ENCODE measurements at places on chromosomes 1 and 21.

DNA sequence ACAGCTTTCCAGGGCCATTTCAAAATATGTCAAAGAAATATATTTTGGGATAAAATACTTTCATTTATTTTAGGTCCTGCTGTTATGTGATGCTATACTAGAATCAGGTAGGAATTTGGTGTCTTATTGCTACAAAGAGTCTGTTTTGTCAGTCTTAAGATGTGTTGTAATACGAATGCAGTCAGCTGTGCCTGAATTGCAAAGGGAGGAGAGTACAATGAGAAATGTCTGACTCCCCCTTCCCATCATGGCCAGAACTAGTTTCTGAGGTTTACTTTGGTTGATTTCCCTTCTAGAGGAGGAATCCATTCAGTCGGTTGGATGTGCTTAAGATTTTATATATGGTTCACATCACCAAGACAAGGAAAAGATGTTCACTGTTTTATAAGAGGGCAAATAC, 75.7 kb upstream of the TNFSF18 start:
- DNase-seq: no peak

DNA sequence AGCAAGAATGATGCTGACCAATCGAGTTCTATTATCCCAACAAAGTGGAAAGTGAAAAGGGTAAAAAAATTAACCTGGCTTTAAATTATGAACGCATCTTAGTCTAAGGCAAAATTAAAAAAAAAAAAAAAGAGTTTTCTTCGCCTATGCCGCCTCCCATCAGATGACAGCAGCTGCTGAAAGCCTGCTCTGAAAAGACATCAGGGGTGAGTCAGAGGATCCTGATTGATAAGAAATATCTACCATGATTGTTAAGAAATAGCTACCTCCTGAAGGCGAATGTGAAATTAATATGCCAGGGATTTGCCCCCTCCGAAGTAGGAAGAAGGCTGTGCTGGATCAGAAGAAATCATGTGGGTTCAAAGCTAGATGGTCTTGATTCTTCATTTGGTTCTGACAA, 216.8 kb upstream of the C1orf87 start:
- DNase-seq: no peak

DNA sequence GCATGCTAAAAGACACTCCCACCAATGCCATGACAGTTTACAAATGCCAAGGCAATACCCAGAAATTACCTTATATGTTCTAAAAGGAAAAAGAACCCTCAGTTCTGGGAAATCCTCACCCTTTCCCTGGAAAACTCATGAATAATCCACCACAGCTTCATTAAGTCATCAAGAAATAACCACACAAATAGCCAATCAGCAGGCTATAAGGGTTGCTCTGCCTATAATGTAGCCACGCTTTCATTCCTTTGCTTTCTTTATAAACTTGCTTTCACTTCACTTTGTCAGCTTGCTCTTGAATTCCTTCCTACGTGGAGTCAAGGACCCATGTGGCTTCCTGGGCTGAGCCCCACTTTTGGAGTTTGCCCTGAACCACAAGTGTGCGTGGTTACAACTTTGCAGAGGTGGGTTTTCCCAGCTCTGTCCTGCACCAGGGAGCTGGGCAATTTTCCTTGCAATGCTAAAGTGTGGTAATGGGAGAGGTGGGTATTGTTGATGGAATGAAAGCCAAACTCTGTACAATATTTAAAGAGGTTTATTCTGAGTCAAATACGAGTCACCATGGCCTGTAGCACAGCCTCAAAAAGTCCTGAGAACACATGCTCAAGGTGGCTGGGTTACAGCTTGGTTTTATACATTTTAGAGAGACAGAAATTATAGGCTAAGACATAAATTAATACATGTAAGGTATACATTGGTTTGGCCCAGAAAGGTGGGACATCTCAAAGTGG, 42.2 kb upstream of the COG2 start:
- no peak for DNase-seq

DNA sequence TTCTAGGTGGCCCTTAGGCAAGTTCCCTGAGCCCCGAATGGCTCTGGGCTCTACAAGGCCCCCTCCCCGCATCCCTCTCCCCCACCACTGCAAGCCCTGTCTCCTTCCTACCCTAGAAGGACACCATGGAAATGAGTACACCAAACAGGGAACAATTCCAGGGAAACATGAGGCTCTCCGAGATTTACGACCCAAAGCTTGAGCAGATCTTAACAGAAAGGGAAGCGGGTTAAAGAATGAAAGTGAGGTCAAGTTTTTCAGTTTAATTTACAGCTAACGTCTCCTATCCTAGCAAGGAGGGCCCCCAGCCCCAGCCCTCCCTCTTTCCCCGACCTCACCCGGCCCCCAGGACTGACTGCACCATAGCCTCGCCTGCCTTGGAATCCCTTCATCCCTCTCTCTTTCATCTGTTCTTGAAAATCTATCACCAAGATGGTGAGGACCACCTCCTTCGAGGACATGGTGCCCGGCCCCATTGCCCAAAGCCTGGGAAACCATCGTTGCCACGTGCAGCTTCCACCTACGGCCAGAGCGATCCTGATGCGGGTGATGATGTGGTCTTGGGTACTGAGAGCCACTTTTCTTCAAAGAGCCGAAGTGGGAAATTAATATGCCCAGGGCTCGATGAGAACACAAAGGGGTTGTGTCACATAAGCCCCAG, 30.5 kb downstream of the SIM2 start:
- no peak for DNase-seq

DNA sequence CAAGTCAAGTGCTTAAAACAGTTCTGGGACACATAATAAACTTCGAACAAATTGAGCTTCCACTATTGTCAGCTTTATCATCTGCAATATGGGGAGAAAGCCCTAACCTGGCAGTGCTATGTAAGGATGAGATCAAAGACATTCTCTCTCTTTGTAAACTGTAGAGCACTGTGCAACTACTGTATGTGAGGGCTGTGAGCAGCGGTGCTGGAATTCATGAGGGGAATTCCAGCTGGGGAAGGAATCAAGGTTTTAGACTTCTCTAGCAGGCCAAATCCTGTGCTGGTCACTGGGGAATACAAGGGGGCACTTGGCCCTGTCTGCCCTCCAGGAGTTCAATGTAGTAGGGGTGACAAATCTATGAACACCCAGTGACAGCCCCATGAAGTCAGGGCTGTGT, 9.3 kb downstream of the FAM151A start:
- DNase-seq: no peak

GRCh38 chr1:58814251-58815068, 30.6 kb upstream of the JUN start:
- no peak for DNase-seq

GRCh38 chr1:23424293-23425192, at the start of gene TCEA3:
TCEA3 (minus strand) TSS chr1:23424748; CDS start chr1:23424633, 115 bp downstream.
- DNase-seq: no peak

DNA sequence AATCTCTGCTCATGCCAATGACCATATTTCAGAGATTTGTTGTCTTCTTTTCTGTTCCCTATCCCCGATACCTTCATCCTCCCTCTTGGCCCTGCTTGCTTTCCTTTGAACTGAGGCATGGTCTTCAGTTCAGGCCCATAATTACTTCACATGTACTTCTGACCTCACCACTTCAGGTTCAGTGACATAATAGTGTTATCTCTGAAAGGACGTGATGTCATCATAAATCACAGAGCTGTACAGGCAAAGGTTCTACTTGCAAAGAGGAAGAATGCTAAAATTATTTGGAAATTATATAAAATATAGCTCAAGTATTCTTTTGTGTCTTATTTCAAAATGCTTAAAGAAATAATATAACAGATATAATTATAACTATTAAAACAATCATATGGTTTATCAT, 230.3 kb upstream of the ESRRG start:
- DNase-seq: no peak

DNA sequence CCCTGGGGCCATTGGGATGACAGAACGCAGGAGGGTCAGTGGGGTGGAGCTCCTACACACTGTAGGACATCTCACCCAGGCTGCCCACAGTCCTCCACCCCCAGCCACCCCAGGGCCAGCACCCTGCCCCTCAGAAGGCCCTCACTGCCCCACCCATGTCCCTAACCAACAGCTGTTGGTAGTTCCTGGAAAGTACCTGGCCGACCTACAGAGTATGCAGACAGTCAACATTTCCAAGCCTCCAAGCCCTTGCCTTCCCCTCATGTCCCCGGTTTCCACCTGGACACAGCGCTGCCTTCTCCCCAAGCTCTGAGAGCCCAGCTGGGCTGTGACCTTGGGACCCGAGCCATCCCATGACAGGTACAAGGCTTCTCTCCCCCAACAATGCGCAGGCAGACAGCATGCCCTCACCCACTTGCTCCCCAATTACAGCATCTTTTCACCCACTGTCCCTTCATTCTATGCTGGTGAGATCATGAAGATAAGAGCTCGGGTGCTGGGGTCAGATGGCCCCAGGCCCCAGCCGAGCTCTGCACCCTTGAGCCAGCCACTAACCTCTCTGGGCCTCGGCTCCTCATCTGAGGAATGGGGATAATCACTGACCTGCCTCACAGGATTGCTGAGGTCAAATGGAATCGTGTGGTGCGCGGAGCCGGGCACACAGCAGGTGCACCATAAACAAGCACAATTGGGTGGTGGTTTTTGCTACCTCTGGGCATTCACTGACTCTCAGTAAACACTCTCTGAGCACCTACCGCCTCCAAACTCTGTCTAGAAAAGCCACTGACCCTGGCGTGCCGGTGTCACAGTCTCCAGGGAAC, 11.2 kb downstream of the LAPTM5 start:
- no peak for DNase-seq

- DNase-seq: no peak
Measured at GRCh38 chr1:52814465-52814864, 28.1 kb upstream of the ZYG11A start.

- peak; percentile 36 for DNase-seq
Measured at GRCh38 chr1:40450495-40451237, 390 bp downstream of the ZFP69B start.

DNA sequence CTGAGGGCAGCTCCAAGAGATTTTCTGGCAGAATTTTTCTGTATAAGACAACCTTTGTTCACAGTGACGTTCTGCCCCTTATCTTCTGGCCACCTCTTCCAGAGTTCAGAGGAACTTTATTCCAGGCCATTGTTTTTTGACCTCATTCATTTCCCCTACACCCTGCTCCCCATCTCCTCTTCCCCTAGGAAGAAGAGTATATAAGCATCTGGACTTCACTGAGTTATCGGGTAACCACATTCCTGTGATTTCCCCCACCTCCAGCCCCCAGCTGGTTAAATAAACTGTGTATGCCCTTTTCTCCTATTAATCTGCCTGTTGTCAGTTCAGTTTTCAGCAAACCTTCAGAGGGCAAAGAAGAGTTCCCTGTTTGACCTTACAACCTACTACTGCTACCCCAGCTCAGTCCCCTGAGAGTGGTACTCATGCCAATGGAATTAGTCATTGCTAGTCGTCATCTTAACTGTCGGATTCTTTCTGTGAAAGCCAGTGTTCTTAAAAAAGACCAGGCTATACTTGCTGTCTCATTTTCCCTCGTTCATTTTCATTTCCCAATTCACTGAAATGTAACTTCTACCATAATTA, 14.3 kb upstream of the ALG14 start:
- no peak for DNase-seq

GRCh38 chr1:66535853-66536252, 1.9 kb downstream of the SGIP1 start:
- no peak for DNase-seq

GRCh38 chr21:42429021-42429420, 25.3 kb downstream of the UBASH3A start:
- no peak for DNase-seq

GRCh38 chr1:175116903-175117302, 49.3 kb downstream of the TNN start:
- DNase-seq: no peak

DNA sequence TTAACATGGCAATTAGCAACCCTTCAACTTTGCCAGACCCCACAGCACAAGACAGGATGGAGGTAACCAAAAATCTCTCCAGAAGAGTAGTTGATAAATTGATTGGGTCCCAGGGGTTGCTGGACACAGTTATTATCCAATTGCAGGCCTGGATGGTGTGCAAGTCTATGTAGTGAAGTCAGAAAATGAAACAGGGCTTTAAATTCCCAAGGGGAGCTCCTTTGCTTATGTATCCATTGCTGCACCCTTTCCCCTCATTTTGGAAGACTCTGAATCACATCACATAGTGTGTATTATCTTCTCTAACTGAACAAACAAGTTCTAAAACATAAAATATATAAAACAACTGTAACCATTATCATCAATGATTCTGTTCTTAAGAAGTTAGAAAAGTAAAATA, 550.2 kb downstream of the LMO4 start:
- DNase-seq: no peak

DNA sequence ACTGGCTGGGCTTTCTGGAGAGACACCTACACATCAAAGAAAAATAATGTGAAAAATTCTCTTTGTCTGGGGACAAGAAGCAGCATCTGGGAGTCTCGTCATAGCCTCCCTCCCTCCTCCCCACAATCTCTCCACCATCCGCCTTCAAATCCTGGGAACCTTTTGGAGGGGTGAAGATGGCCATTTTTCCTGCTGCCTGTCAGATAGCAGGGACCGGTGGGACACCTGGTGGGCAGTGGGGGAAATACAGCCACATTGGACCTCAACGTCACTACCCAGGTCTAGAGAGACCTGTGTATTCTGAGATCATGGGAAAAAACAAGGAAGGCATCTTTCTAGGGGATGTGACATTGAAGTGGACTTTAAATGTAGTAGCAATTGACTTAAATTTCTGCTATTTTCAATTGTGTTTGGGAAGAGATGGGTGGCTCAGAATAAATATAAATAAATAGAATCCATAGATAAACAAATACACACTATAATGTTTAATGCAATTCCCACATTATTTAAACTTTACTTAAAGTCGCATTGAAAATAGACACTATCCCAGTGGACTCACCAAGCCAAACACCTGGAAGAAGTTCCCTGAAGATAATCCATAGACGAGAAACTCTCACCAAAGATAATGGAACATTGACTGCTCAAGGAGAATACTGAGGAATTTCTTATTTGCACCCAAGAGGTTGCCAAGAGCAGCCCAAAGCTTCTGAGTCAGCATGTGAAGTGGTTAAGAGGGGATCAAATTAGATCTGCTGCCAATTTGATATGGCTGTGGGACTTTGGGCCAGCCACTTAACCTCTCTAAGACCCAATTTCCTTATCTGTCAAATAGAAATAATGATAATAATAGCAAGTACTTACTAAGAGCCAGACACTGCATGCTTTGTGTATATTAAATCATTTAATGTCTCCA, 147.6 kb upstream of the CAMK1G start:
- DNase-seq: peak; percentile 72

- DNase-seq: no peak
Measured at GRCh38 chr1:163427279-163427678, 105.5 kb downstream of the NUF2 start.

- peak; percentile 47 for DNase-seq
Measured at GRCh38 chr1:36996106-36996505, 38.2 kb downstream of the GRIK3 start.

DNA sequence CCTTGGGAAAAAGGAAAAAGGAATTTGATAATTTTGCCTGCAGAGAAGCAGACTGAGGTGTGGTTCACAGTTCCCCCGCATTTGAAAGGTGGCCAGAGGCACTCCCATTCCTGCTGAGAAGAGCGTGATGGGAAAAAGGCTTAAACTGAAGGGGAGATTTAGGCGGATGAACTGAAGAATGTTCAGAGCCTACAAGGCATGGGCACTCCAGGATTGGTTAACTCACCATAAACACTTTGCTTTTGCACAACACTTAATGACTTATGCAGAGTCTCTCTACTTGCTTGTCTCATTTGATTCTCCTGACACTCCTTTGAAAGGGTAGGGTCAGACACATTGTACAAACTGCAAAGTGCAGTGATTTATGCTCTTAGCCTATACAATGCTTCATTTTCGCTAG, 119.6 kb upstream of the RUNX1 start:
- no peak for DNase-seq
